ENCODE measurements at places on chromosomes 3 and 15.

- DNase-seq: no peak
Observed at GRCh38 chr3:29514912-29515311, 234.0 kb downstream of the RBMS3 start.

GRCh38 chr3:14425581-14426304 lies 23.3 kb downstream of the SLC6A6 start:
- DNase-seq: no peak

DNA sequence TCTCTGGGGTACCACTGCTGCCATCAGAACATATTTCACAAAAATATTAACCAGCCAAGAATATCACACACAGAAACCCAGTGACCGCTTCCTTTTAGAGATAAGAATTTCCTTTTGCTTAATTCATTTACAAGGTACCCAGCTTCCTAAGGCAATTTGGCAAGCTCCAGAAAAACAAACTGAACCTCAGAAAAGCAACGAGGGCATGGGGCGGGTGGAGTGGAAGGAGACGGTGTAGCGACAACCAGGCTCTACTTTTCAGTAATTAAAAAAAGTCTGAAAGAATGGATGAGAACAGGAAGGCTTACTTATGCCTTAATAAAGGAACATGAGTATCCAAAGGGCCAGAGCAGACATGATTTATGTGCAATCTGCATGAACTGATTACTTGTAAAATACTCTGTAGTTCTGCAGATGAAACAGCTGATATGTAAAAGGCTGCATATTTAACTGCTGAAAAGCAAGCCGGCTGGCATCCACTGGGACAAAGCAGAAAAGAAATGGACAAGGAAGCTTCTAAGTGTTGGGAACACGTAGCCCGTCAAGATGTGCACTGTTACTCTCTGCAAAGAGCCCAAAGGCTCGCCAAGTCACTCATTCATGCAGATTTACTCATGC lies 18.6 kb downstream of the RFTN1 start:
- DNase-seq: no peak

DNA sequence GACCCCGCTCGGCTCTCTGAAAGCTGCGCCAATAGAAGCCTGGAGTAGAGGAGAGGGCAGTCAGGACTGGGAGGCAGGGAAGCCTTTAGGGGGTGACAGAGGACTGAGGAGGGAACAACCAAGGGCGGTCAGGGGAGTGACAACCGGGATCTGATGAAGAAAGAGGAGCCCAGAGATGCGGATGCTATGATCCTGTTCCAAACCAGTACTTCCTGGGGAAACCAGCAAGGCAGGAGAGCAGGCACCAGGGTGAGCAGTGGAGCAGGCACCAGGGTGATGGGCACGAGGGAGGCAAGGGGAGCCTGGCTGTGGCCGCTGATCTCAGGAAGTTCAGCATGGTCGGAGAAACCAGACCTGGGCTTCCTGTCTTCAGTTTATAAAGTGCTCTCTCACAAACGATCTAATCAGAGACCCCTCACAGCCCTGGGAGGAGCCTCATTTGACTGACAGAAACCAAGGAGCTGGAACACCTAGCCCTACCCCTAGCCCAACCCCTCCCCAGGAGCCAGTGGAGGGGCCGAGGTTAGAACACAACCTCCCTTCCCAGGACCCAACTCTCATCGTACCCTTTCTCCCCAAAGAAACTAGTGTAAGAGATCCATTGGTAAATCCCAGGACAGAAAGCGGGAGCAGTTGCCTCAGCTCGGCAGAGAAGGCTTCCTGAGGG lies 34.9 kb downstream of the CCDC33 start:
- no peak for DNase-seq

DNA sequence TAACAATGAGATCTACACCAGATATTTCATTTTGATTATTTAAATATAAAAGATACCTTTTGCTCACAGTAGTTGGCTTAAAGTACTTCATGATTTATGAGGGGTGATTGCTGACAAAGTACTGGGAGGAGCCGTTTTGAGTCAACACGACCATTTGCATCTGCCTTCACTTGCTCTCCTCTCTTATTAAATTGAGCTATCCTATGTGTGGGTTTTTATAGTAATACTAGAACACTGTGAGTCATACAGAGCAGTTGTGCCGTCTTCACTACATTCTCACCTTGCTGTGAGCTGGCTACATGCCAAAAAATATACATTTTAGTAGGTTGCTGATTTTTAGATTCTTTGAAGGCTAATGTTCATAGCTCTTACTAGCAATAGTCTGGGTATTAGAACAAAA lies 161.2 kb downstream of the ALCAM start:
- DNase-seq: no peak

- no peak for DNase-seq
Observed at GRCh38 chr3:167885277-167885676, 149.8 kb downstream of the SERPINI1 start.

DNA sequence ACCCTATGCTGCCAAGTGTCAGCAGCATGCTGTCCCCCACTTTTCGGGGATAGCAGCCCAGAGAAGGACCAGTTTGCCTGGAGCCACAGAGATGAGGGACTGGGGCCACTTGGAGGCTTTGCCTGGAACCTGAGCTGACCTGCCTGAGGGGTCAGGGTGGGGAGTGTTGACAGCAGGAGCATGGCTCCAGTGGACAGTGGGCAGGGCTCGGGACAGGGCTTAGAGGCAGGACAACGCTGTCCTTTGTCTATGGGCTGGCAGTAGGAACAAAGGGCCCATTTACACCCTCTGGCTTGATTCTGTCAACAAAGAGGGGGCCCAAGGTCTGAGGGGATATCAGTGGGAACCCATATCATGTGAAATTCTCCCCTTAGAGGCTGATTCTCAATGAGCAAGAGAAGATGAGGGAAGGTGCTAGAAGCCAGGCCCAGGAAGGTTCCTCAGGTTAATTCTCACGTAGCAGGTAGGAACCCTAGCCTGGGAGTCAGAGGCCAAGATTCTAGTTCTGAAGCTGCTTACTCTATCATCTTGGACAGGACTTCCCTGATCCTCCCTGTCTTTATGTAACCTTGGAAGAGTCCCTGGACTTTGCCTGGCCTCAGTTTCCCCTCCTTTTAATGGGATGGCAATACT lies 29.7 kb upstream of the HHATL start:
- no peak for DNase-seq

GRCh38 chr3:12999147-13000140 lies 73.8 kb downstream of the IQSEC1 start:
- no peak for DNase-seq

DNA sequence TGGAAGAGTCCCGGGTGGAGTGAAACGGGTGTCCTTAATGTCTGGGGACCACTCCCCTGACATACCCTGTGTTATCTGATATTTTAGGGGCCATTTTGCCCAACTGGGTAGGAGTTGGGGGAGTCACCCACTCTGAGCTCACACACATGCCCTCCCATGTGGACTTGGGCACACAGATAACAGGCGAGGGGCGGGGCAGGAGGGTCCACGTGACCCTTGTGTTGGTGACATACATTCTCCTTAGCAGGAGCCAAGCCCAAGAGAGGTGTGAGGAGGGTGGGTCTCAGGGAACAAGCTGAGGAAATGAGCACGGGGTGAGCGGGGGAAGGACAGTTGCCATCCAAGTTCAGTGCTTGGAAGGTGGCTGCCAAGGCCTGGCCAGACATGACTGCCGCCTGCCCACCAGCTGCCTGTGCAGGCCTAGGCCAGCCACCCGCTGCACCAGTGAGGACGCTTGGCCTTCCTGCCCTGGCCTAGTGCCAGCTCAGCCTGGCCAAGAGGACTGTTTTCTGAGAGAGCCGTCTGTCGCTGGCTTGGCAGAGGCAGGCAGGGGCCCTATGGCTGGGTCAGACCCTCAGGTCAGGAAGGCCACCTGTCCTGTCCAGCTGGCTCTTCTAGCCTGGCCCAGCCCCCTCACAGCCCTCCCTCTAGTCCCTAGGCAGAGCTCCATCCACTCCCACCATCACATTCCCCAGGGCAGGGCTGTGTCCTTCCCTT lies 31.3 kb upstream of the TMEM115 start:
- DNase-seq: no peak

- peak; percentile 80 for DNase-seq
Observed at GRCh38 chr15:89057506-89058133, 30.6 kb upstream of the ABHD2 start.

- no peak for DNase-seq
Observed at GRCh38 chr3:50303013-50303815, at the start of gene HYAL1. Gene HYAL1, minus strand, starts transcription at chr3:50303574. Its CDS starts 618 bp downstream, at chr3:50302956.

DNA sequence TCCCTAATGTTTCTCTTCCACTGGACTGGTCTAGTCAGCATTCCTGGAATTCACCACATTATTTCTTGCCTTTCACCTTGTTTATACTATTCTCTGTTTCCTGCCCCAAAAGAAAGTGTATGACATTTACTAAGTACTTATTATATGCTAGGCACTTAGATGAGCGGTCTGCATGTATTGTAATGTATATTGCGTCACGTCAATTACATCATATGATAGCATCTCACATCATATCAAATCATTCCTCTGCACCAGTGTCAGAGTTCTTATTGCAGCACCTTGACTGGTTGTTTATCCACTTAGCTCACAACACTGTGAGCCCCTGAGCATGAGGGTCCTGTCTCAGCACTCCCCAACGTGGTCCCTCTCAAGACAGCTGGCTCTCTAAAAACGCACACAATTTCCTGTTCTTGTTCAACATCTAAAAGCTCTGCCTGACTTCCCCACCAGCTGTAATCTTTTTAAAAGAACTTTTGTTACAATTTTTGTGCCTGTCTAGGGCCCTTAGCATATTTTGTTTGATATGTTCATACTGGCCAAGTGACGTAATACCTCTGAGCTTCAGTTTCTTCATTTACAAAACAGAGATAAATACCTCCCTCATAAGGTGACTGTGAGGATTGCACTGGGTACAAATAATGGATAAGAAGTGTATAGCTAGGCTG lies 58.8 kb downstream of the ARHGAP31 start:
- DNase-seq: no peak

- no peak for DNase-seq
Observed at GRCh38 chr3:25904206-25904605, 114.3 kb downstream of the OXSM start.

GRCh38 chr3:186386883-186387560 lies 25.0 kb upstream of the DGKG start:
- DNase-seq: no peak

GRCh38 chr15:26084771-26085170 lies 221.6 kb upstream of the ATP10A start:
- no peak for DNase-seq

DNA sequence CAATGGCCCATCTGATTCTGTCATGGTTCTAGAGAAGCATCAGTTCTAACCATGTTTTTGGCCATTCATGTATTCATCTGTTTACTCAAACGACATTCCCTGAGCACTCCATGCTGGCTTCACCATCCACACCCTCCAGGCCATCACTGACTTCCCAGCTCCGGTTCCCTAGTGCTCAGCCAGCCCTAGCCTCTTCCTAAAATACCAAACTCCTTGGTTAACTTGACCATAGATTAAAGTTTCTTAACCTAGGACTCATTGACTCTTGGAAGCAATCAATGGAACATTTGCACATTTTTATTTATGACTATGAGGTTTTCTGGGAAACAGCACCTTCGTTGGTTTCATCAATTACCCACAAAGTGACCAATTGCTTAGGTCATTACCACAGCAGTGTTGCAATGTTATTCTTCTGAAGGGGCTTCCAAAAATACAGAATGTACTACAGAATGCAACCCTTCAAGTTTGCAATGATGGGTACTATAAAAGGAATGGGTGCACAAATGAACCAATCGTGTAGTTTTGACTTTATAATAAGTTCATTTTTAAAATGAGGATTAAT lies 27.2 kb upstream of the SLC25A36 start:
- no peak for DNase-seq

DNA sequence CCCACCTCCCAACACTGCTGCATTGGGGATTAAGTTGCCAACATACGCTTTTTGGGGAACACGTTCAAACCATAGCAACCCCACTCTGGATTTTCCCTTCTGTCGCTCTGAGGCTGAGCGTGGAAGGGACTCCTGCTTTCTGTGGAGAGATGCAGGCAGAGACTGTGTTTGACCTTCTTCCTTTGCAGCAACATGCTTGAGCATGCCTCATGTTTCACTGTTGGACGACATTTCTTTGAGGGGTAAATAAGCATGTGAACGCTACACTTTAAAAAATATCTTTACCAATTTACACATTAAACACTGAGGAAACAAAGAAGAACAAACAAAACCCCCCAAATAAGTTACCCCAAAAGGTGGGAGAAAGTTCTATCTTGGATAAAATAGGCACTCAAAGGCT lies 14.2 kb upstream of the MAPK6 start:
- DNase-seq: no peak

GRCh38 chr3:78823434-78823833 lies 944.4 kb downstream of the ROBO1 start:
- no peak for DNase-seq

GRCh38 chr3:188899881-188900280 lies 271.9 kb upstream of the TPRG1 start:
- DNase-seq: no peak

DNA sequence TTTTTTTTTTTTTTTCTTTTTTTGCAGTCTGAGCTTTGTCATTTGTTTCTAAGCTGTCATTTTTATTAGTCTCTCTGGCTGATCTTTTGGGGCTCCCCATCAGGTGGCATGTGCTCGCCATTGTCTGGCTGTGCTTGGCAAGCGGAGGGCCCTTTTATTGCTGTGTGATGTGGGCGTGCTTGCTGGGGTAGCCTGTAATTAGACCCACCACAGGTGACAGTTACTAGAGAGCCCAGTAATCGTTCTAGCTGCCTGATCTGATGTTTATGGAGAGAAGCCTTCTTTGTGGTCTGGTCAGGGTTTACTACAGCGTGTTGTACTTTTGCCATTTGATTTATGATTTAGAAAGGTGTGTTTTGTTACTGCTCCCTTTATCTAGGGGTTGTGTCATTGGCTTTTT lies 179.9 kb downstream of the MCTP2 start:
- no peak for DNase-seq

DNA sequence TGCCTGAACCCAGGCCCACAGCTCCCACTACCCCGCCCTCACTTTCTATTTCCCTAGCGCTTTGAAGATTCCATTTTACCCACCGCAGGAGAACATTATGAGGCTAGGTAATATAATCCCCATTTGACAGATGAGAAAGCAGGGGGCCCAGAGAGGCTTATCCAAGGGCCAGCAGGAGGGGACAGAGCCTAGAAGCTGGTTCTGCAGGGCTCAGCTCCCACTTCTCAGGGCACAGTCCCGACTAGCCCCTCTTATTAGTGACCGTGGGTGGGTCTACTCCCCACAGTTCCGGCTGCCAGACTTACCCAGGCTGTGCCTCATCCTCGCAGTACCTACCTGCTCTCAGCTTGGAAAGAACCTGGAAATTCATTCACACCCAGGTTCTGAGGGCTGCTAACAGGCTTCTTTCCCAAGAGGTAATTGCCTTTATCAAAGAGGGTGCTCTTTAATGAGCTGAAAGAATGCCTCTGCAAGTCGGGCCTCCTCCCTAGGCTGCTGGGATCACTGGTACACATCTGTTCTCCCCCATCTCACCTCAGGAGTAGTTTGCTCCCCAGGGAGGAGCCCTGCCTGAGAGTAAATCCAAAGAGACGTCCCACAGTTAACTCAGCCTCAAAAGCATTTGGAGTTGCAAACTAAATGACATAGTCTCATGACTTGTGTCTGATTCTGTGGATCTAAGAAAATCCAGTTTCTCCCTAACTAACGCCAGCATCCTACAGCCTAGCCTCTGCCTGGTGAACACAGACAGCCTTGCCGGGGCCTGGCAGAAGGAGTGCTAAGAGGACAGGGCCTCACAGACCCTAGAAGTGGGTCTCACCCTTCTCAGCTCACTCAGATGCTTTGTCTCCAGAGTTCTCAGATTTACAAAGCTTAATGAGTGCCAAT lies 125.0 kb downstream of the CHSY1 start:
- DNase-seq: no peak
